ENCODE measurements at places on chromosomes 16 and 17. TPM values are rescaled to one million over a fixed set of nuclear protein-coding genes. Genes with fewer than 3 reads are reported as not detected.
A peak's percentile ranks its signal among the peaks of the same experiment; 100 is the strongest.

- no peak overlapping the region for H3K4me3 ChIP-seq
- DNase-seq = no peak
- no peaks in the 10 kb centered on the region for H3K36me3 ChIP-seq
These were observed 198.8 kb downstream of the MAF start for GRCh38 chr16:79401782-79402181.

GRCh38 chr16:75326333-75326732 lies 74.9 kb upstream of the BCAR1 start:
- peaks cover 27% of the 10 kb centered on the region for H3K4me1 ChIP-seq
- no peaks in the 10 kb centered on the region for H3K27me3 ChIP-seq
- peak overlapping the region; percentile 15 for H3K4me3 ChIP-seq
- no peaks in the 10 kb centered on the region for H3K36me3 ChIP-seq
- no peak for DNase-seq
- no peak overlapping the region for H3K27ac ChIP-seq

DNA sequence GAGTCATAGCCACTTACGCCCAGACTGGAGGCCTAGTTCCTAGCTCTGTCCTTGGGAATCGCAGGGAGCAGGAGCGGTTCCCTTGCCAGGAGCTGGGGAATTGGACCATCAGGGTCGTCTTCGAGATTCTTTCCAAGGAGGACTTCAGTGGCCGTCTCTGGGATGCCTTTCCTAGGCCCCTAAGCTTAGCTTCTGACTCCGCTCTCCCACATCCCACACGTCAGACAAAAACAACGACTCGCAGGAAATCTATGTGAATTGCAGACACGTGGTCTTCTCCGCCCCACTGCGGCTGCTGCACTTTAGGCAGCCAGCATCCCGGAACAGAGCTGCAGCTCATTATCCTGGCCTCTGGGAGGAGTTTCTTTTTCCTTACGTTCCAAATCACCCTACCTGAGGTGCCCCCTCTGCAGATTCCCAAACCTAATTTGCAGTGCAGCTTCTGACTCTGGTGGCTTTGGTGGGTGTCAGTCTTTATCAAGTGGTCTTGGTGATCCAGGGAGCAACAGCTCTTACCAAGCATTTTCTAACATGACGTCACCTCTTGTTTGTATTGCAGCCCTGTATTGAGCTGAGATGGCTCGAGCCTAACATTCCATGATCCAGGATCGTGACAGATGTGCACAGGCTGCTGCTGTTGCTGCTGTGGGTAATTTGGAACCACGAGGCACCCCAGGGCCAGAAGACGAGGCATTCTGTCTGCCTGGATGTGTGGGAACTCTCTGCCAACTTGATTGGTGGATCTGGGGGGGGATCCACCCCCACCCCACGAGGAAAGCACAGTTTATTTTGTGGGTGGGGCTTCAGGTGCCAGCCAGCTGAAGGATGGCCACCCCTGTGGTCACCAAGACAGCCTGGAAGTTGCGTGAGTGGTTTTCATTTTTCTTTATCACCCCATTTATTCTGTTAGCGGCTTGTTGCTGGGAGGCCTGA lies 1.1 kb downstream of the KATNB1 start:
- H3K27ac ChIP-seq = peak overlapping the region; percentile 52
- H3K4me1 ChIP-seq = peaks cover 23% of the 10 kb centered on the region
- H3K4me3 ChIP-seq = peak overlapping the region; percentile 94
- no peaks in the 10 kb centered on the region for H3K27me3 ChIP-seq
- H3K36me3 ChIP-seq = peaks cover 8% of the 10 kb centered on the region
- peak; percentile 33 for DNase-seq

GRCh38 chr16:28130099-28131088 lies 66.9 kb upstream of the GSG1L start:
- H3K4me3 ChIP-seq = no peak overlapping the region
- H3K27me3 ChIP-seq = no peaks in the 10 kb centered on the region
- no peak overlapping the region for H3K27ac ChIP-seq
- DNase-seq = no peak
- H3K4me1 ChIP-seq = peaks cover 5% of the 10 kb centered on the region
- peaks cover 19% of the 10 kb centered on the region for H3K36me3 ChIP-seq

DNA sequence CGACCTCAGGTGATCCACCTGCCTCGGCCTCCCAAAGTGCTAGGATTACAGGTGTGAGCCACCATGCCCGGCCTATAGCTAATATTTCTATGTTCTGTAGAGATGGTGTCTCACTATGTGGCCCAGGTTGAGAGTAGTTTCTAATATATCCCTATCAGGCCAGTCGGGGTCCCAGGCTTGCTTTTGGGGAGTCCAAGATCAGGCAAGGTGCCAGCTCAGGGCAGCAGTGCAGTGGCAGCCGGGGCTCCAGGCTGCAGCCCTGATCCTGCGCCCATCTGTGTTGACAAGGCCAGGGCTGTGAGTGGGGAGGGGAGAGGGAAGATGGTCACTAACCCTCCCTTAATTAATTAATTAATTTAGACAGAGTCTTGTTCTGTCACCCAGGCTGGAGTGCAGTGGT lies 77.6 kb upstream of the CDC42EP4 start:
- no peaks in the 10 kb centered on the region for H3K4me1 ChIP-seq
- H3K4me3 ChIP-seq = no peak overlapping the region
- DNase-seq = no peak

The TMC5 gene
- not detected for total RNA-seq

The HEATR9 gene
- total RNA-seq = 1.9 TPM

The EVPL gene
- 0.66 TPM for total RNA-seq

The WDR90 gene
- total RNA-seq = 19.7 TPM

The PVALEF gene
- total RNA-seq = not detected

The KRT222 gene
- not detected for total RNA-seq

The CCL16 gene
- not detected for total RNA-seq

Measured in T-cell (primary cell).